ENCODE measurements at places on chromosomes 11 and 22. TPM values are rescaled to one million over a fixed set of nuclear protein-coding genes. Genes with fewer than 3 reads are reported as not detected.

The RASL10A gene
- not detected for total RNA-seq

The SLC22A12 gene
- not detected for total RNA-seq

The FGF4 gene
- not detected for total RNA-seq

The F2 gene
- not detected for total RNA-seq

DNA sequence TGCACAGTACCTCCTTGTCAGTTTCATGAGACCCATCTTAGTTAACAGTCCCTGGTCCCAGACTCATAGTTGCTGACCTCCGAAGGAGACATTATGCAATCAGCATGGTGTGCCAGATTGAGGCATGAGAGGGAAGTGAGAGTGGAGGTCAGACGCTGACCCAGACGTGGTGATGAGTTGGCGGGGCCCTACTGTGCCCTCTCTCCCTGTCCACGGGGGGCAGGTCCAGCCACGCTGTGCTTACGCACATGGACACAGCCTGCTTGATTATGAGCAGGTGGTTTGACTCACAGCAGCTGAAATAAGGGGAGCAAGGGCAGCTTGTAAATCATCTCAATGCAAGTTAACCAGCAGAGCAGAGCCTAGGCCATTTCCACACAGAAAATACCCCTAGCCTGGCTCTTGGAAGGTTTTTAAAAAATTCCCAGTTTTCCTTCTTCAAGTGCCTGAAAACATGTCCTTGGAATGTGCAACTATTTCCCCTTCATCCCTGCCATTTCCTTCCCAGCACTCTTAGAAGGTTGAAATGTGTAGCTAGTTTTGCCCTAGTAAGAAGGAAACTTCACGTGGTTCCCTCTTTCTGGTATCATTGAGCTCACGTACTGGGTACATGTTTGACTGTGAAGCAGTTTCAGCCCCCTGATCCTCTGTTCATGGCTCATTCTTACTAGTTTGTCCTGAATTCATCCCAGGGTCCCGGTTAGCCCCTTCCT, 122.6 kb upstream of the SORL1-AS1 start:
- no peak overlapping the region for H3K27ac ChIP-seq
- DNase-seq = peak; percentile 8
- no peak overlapping the region for H3K4me3 ChIP-seq
- no peaks in the 10 kb centered on the region for H3K36me3 ChIP-seq
- peaks cover 41% of the 10 kb centered on the region for H3K27me3 ChIP-seq

DNA sequence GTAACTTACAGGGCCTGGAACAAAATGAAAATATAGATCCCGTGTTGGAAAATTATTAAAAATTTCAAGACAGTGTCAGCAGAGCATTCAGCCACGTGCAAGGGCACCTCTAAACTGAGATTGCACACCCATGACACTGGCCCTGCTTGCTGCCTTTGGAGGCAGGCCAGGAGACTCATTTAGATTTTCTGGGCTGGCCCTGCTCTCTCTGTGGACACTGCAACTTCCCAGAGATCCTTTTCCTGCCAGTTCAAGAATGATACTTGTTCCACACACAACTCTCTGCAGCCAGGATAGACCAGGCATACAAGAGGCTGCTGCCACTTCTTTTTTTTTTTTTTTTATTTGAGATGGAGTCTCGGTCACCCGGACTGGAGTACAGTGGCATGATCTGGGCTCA, 56.7 kb upstream of the PTPRJ start:
- H3K27me3 ChIP-seq = no peaks in the 10 kb centered on the region
- peak; percentile 77 for DNase-seq
- H3K36me3 ChIP-seq = no peaks in the 10 kb centered on the region
- H3K4me3 ChIP-seq = no peak overlapping the region
- H3K27ac ChIP-seq = peak overlapping the region; percentile 80
- peaks cover 24% of the 10 kb centered on the region for H3K4me1 ChIP-seq

DNA sequence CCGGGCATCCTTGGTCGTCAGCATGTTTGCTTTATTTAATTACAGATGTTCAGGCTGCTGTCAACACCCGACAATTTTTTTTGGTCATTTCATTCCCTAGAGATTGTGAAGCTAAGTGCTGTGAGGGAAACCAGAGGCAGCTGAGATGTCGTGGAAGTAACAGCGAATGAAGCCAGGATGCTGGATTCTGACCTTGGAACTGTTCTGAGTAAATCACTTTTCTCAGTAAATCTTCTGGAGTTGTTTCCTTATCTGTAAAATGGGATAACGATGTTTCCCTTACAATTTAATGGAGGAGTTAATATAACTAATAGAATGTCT, 390 bp upstream of the CKAP5 start:
- H3K4me3 ChIP-seq = peak overlapping the region; percentile 83
- no peak for DNase-seq
- peaks cover 5% of the 10 kb centered on the region for H3K4me1 ChIP-seq
- H3K27me3 ChIP-seq = no peaks in the 10 kb centered on the region

- H3K4me1 ChIP-seq = no peaks in the 10 kb centered on the region
- no peak for DNase-seq
- no peak overlapping the region for H3K27ac ChIP-seq
- no peaks in the 10 kb centered on the region for H3K36me3 ChIP-seq
- no peaks in the 10 kb centered on the region for H3K27me3 ChIP-seq
- H3K4me3 ChIP-seq = no peak overlapping the region
Measured at GRCh38 chr11:72295471-72295870, 51.5 kb upstream of the PHOX2A start.

- no peaks in the 10 kb centered on the region for H3K36me3 ChIP-seq
- no peak overlapping the region for H3K4me3 ChIP-seq
- no peak for DNase-seq
- no peaks in the 10 kb centered on the region for H3K4me1 ChIP-seq
- H3K27ac ChIP-seq = no peak overlapping the region
Measured at GRCh38 chr11:128737704-128738103, 43.8 kb downstream of the FLI1 start.

GRCh38 chr11:88398372-88398771, 60.8 kb upstream of the CTSC start:
- H3K27ac ChIP-seq = no peak overlapping the region
- peaks cover 32% of the 10 kb centered on the region for H3K4me1 ChIP-seq
- H3K27me3 ChIP-seq = no peaks in the 10 kb centered on the region
- peak; percentile 80 for DNase-seq
- H3K4me3 ChIP-seq = no peak overlapping the region

GRCh38 chr11:95686265-95686664, 103.3 kb downstream of the FAM76B start:
- no peak overlapping the region for H3K27ac ChIP-seq
- DNase-seq = no peak
- H3K36me3 ChIP-seq = no peaks in the 10 kb centered on the region
- H3K27me3 ChIP-seq = no peaks in the 10 kb centered on the region
- H3K4me3 ChIP-seq = no peak overlapping the region
- H3K4me1 ChIP-seq = peaks cover 8% of the 10 kb centered on the region

GRCh38 chr11:106594751-106595351, 423.4 kb downstream of the GUCY1A2 start:
- no peak overlapping the region for H3K27ac ChIP-seq
- DNase-seq = no peak
- H3K27me3 ChIP-seq = 0 out of 2 replicates have a peak, but pooled peaks cover 5% of the 10 kb centered on the region
- no peaks in the 10 kb centered on the region for H3K4me1 ChIP-seq
- no peak overlapping the region for H3K4me3 ChIP-seq
- no peaks in the 10 kb centered on the region for H3K36me3 ChIP-seq

DNA sequence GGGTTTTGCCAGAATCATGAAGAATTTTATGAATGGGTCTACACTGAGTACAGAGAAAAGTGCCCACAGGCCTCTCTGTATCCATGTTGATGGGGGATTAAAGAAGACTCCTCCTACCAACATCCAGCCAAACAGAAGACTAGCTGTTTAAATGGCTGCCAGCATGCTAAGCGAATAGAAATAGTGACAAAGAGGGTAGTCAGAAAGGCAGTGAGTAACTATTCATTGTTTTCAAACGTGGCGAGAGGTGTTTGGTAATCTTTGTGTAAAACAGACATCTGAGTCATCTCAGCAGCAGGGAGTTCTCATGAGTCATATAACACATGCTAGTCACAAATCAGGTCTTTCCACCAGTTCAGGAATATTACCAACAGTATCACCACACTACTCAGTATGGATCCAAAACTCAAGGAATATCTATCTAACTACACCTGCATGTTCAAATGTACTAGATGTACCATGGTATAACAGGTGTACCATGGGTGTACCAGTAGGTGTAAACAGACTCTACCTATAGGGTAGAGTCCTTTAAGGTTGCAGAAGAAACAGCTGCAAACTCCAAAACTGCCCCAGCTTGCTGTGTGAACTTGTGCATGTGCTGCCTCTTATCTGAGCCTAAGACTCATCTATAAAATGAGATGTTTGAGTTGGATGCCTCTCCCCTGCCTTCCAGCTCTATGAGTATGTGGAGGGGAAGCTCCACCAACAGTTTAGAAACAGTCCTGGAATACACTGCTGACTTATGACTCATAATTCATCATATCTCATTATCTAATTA, 82.0 kb downstream of the SLC1A2 start:
- 0 out of 2 replicates have a peak overlapping the region, but pooled peaks have one; percentile 15 for H3K4me3 ChIP-seq
- DNase-seq = peak; percentile 99
- peaks cover 34% of the 10 kb centered on the region for H3K4me1 ChIP-seq
- peak overlapping the region; percentile 98 for H3K27ac ChIP-seq
- H3K36me3 ChIP-seq = no peaks in the 10 kb centered on the region

DNA sequence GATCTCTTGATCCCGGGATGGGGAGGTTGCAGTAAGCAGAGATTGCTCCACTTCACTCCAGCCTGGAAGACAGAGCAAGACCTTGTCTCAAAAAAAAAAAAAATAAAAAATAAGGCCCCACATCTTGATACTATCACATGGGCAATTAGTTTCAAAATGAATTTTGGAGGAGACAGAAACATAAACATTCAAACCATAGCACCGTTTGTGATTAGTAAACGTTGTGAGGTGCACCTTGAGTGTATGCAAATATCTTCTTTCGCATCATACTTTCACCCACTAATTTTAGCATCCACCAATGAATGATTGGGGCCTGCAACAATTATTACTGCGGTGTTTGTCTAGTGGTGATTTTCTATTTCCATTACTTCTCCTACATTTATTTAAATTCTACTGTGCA, 11.0 kb upstream of the SPDYC start:
- DNase-seq = no peak
- no peaks in the 10 kb centered on the region for H3K4me1 ChIP-seq
- H3K27me3 ChIP-seq = no peaks in the 10 kb centered on the region
- no peak overlapping the region for H3K4me3 ChIP-seq
- no peaks in the 10 kb centered on the region for H3K36me3 ChIP-seq
- no peak overlapping the region for H3K27ac ChIP-seq
